Activated CD8-positive, alpha-beta memory T cell treated with anti-CD3 and anti-CD28 coated beads for 4 hours (primary cell): ENCODE measurements at places on chromosomes 2 and 18.

- no peak for DNase-seq
Measured at GRCh38 chr2:17800219-17800618, 16.0 kb upstream of the MSGN1 start.

GRCh38 chr2:107588181-107588580, 238.5 kb upstream of the RGPD4 start:
- no peak for DNase-seq

GRCh38 chr2:233530381-233530780, 36.2 kb downstream of the USP40 start:
- DNase-seq: no peak

- DNase-seq: no peak
Measured at GRCh38 chr2:29213888-29214291, 98.7 kb downstream of the CLIP4 start.
